ENCODE measurements at places on chromosomes 3 and 15.

DNA sequence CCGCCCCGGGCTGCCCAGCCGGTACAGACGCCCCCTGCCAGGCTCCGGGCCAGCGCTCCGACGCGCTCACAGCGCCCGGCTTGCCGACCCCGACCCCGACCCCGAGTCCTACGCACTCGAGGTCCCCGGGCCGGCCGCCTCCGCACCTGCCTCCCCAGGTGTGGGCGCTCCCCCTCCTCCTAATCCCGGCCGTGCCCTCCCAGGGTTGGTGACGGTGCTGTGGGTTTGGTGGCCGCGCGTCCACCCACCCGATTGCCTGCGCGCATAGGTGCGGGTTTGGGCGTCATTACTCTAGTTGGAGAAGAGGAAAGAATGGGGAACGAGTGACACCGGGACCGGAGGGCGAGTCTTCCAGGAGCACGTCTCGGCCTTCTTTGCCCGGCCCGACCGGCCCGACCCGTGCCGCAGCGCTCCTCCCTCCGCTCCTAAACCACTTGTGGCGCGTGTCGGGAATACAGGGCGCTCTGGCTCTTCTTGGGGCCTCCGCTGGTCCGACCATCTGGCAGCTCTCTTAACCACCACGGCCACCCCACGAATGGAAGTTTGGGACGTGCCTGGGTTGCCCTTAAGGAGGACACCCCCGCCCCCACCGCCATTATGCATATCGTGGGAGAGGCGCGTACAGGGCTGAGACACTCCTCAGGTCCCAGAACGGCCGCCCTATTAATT lies 810 bp upstream of the THRB start:
- no peak for DNase-seq

- DNase-seq = no peak
Observed at GRCh38 chr15:92584105-92584504, 71.5 kb downstream of the FAM174B start.

- DNase-seq = no peak
Observed at GRCh38 chr3:172782235-172782634, 31.7 kb downstream of the ECT2 start.

GRCh38 chr3:45191924-45192417 lies 34.1 kb downstream of the TMEM158 start:
- DNase-seq = no peak

DNA sequence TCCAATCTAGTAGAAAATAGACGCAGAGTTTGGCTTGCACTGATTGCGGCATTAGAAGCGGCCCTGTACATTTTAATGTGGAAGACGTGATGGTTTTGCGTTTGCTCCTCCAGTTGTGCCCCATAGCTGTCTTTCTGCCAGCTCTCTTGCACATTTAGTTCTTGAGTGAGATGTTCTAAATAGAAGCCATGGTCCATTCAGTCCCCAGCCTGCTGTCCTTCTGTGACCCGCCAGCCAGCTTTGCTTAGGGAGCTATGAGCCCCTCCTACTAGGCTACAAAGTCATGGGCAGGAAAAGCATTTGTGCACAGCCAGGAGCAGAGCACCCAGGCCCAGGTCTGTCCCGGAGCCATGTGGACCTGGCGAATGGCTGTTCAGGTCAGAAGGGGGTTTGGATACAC lies 50.3 kb downstream of the APBA2 start:
- DNase-seq = no peak

DNA sequence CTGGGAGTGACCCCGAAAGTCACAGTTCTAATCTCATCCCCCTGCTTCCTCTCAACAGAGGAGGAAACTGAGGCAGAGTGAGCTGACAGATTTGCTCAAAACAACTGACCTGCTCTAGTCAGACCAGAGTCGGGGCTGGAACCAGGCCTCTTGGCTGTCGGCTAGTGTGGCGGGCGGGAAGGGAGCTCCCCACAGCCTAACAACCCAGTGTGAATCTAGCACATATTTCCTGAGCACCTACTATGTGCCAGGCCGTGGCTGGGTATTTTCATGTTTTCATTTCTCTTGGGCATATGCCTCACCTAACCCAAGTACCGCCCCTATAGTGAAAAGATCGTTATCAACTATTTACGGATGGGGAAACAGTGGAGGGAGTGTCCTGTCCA lies 27.2 kb downstream of the GRIP2 start:
- DNase-seq = no peak

- DNase-seq = no peak
Observed at GRCh38 chr15:85318048-85318731, 62.2 kb upstream of the AKAP13 start.

GRCh38 chr15:51121118-51121517 lies 26.4 kb upstream of the TNFAIP8L3 start:
- DNase-seq = peak; percentile 24

GRCh38 chr3:150407051-150407807 lies 869 bp upstream of the TSC22D2 start:
- DNase-seq = no peak

DNA sequence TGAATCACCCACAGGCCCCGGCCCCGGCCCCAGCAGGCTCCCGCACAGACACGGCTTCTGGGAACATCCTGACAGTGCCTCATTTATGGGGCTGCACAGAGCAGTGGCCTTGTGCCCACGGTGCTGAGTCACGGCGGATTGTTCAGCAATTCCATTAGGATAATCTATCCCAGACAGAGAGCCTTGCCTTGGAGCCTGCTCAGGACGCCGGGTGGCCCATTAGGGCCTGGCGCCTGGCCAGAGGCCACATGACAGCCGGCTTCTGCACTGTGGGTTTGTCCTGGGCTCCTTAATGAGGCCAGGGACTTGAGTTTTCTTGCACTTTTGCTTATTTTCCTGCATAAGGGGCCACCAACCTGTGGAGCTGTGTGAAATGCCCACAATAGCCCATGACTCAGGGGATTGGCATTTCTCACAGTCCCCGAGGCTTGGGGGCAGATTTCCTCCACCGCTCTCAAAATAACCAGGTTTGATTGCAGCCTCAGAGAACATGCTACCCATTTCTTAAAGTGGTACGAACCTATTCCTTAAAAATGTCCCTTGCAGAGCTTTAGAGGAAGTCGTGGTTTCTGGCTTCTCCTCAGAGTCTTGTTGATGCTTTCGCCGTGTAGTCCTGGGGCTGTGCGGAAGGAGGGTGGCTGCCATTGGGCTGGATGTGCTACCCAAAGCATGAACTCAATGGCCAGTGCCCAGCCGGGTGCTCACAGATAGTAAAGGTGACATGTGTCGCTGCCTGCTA lies 19.0 kb downstream of the SYNM start:
- peak; percentile 66 for DNase-seq

DNA sequence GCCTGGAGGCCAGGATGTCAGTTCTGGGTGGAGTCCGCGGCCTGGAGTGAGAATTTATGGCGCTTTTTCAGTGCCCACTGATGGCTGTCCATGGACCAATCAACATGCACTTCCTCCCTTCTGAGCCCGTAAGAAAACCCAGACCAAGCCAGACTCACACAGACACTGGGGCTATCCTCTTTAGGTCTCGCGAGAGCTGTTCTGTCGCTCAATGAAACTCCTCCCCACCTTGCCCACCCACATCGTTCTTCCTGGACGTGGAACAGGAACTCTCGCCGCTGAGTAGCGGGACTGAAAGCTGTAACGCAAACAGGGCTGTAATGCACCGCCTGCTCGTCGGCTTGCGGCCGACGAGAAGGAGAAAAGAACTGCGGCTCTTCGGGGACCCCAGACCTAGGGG lies 833.0 kb upstream of the CADM2 start:
- DNase-seq = no peak

- no peak for DNase-seq
Observed at GRCh38 chr3:192331749-192332385, 395.5 kb downstream of the FGF12 start.

DNA sequence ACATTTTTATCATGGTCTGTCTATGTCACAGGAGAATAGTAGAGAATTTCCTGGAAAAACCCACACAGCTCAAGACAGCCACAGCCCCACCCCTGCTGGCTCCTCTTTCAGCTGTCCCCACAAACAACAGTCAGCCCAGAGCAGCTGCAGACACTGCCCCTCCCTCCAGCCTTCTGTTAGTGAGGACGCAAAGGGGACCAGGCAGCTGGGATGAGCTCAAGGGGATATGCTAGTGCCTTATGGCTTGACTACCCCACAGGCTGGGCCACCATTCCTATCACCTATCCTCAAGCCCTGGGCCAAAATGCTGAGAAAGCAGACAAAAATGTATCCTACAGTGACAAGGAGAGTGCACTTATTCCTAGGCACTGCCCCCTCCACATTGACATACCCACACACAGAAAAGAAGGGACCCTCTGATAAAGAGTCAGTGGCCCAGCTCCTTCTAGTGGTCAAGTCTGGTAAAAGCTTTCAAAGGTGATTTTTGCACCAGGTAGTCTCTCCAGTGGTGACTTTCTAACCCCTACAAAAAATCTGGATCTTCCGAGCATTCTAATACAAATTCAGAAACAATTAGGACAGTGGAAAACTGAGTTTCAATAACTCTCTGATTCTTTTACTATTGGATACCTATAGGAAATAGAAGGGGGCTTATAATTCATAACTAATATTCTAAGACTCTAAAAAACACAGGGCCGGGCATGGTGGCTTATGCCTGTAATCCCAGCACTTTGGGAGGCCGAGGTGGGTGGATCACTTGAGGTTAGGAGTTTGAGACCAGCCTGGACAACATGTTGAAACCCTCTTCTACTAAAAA lies 3.0 kb upstream of the MAP1A start:
- DNase-seq = no peak

GRCh38 chr3:63135367-63135766 lies 142.7 kb upstream of the SYNPR start:
- DNase-seq = no peak

DNA sequence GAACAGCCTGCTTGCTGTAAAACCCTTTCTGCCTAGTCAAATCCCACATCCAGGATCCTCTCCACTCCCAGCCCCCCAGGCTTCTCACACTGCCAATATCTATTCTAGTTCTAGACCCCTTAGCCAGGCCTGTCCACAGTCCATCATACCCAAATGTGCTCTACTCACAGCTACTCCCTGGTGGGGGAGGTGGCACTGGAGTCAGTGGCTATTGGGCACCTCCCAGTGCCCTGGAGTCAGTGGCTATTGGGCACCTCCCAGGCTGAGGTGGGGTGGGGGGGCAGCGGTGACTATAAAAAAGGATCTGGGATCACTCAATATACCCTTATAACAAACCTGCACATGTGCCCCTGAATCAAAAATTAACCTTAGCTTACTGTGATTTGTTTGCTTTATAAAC lies 773 bp upstream of the DISP2 start:
- no peak for DNase-seq

DNA sequence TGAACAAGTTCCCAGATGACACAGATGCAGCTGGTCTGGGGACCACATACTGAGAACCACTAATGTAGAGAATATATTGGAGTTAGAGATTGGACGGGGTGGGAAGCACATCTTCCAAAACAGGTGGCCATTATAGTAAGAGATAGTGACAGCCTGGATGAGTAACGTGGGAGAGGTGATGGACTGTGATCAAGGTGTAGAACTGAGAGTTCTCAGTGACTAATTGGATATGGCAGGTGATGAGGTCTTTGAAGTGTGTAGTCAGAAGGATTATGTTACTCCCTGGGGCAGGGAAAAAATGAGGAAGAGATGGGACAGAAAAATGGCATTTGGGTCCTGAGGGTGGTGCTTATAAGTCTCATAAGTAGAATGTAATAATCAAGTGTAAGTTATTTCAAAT lies 66.6 kb downstream of the KCNMB2 start:
- DNase-seq = no peak

DNA sequence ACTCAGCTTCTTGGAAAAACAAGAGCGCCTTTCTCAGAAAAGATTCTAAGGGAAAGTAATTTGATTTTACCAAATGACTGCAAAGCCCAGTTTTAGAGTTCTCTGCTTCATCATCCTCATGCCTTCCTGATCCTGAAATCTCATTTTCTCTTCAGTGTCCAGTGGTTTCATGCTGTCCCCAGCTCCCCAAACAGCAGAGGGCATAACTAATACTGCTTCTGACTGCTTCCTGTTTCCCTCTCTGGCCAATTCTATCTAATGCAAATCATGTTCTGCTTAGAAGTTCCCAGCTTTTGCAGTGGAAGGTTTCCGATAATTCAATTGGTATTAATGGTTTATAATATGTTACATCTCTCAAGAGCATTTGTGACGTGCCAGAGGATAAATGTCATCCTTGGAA lies 161.1 kb downstream of the CLSTN2 start:
- DNase-seq = no peak

GRCh38 chr3:156044634-156044975 lies 75.8 kb upstream of the KCNAB1 start:
- no peak for DNase-seq

GRCh38 chr3:197545101-197545500 lies 10.7 kb downstream of the BDH1 start:
- no peak for DNase-seq

DNA sequence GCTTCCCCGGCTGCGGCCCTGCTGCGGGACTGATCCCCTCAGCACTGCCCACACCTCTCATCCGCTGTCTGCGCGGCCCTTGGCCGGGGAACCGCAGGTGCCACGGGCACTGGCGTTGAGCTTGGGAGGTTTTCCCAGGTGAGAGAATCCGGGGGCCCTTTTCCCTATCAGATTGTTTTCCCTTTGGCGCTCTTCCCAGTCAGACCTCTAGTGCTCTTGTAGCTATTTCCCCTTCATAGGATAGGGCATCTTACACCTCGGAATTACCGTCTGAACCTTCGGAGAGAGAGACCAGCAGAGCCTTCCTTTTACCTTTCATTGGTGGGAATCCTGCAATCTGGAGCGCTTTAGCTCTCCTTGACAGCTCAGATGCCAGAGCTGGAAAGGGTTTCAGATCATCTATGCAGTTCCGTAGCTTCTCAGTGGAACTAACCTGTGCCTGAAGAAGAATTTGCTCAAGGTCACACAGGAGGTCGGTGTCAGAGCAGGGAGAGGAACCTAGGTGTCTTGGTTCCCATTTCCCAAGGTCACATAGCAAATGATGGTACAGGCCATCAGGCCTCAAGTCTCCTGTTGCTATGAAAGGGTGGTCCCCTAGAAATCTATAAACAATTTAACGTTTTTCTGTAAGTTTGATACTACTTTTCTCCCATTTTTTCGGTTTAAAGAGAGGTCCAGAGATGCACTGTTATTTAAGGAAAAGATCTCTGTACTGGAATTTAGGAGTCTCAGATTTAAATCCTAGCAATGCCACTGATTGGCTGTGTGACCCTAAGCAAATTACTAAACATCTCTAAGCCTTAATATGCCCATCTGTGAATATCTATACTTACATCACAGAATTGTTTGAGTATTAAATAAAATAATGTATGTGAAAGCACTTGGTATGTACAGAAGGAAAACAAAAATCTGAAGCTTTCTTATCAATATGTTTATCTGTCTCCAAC lies 916 bp downstream of the IDH3A start:
- no peak for DNase-seq

DNA sequence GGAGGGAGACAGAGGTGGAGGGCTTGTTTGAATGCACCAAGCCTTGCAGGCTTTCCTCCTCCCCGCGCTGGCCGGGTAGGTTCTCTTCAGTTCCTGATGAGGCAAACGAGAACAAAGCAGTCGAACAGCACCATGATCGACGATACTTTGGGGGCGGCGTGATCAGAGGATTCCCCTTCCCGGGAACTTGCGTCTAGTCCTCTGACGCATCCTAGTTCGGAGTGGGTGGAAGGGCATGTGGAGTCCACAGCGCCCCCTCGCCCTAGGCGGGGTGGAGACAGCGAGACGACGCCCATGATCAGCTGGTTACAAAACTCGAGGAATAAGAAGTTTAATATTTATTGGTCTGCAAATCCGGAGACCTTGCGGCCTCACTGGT lies 452 bp upstream of the SV2B start:
- DNase-seq = no peak
